ENCODE measurements at places on chromosomes 11 and 22.

GRCh38 chr11:47982616-47983015, 2.3 kb downstream of the PTPRJ start:
- no peak for DNase-seq

DNA sequence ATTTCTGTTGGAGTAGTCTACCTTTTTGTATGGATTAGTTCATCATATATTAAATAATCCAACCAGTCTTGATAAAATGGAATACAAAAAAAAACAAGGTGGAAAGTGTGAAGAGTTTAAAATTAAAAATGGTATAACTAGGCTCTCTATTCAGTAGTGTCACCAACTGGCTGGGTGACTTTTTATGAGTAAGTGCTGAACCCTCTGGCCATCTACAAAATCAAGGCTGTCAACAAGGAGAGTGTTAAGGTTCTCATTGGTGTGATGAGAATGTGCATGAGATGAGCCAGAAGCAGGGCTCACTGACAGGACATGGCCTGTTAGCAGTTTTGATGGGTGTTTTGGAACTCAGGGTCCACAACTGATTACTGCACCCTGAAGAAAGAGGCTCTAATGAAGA, 343.2 kb downstream of the AASDHPPT start:
- DNase-seq: no peak

DNA sequence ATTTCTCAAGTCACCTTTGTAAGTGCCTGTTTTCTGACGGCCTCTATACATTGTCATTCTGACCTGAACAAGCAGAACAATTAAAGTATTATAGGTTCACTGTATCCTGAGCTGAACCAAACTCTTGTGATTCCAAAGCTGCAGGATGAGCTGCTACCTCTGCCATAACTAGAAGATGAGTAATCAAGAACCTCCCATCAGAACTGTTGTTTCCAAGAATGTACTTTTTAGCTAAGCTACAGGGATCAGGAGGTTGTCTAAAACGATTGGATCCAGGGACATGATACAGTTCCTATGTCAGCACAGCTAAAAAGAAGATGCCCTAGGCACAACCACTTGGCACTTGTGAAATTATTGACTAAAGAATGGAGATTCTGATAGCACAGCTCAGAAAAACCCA, 288.4 kb upstream of the CCDC90B start:
- DNase-seq: no peak

- peak; percentile 53 for DNase-seq
These were observed 3.5 kb downstream of the PLXNB2 start for GRCh38 chr22:50303848-50304527.
